Activated gamma-delta T cell treated with Interleukin-2 at 50 U/mL for 16 hours (primary cell): ENCODE measurements at places on chromosomes 16 and 17.

- DNase-seq = no peak
Measured at GRCh38 chr16:9741776-9742175, 440.5 kb downstream of the GRIN2A start.

- DNase-seq = no peak
Measured at GRCh38 chr16:6016530-6017184, 919.1 kb upstream of the EEF2KMT start.

- DNase-seq = no peak
Measured at GRCh38 chr17:70120425-70120824, 45.4 kb downstream of the KCNJ16 start.

DNA sequence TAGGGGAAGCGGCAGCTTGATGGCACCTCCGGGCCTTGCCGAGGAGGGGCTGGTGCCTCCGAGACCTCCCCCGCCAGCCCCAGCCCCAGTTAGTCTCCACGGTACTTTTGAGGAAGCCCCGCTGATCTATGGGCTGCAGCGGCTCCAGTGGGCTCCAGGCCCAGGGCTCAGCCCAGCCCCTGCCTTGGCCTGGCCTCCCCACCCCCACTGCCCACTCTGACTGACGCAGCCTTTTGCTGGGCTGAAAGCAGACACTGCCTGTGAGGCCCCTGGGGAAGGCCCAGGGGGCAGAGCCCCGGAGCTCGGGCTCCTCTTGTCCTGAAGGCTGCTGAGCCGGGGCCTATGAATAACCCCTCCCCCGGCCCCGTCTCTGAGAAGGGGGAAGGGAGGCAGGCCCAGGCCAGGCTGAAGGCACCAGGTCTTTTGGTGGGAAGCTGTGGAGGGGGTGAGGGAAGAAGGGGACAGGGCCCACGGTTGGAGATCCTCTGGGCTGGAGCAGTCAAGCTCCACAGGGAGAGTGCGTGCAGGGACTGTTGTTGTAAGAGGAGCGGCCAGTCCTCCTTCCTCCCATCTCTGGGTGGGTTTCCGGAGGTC is 7.5 kb upstream of the SMTNL2 start:
- DNase-seq = no peak

GRCh38 chr17:62882878-62883277 is 74.8 kb upstream of the MARCHF10 start:
- no peak for DNase-seq

DNA sequence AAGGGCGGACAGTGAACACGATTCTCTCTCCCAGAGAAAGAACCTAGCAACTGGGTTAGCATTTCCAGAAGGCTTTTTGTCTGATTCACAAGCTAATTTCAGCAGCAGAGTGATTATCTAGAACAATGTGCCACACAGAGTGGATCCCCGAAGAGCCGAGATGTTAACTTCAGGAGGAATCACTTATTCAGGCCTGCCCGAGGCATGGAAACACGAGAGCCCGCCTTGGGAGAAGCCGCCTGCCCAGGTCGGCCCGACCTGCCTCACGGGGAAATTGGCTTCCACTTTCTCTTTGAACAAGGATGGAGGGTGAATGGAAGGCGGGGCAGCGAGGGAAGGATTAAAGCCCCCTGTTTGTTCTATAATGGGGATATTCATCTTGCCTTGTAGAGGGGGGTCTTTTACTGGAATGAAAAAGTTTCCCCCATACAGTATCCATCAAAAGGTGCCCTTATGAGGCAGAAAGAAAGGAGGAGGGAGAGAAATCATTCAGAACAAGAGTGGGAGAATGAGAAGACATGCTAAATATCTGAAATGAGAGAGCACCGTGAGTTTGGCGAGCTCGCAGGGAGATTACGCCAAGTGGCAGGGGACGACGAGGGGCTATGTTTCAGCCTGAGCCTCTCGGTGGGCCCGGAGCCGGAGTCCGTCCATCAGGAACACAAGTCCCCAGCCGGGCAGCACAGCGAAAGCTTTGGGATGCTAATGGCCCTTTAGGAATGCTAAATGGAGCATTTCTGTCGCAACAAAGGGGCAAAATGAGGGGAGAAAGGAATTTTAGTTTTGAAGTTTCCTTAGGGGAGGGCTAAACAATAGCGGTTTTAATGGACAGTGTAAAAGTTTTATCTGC is 33.0 kb downstream of the NTN1 start:
- DNase-seq = no peak

DNA sequence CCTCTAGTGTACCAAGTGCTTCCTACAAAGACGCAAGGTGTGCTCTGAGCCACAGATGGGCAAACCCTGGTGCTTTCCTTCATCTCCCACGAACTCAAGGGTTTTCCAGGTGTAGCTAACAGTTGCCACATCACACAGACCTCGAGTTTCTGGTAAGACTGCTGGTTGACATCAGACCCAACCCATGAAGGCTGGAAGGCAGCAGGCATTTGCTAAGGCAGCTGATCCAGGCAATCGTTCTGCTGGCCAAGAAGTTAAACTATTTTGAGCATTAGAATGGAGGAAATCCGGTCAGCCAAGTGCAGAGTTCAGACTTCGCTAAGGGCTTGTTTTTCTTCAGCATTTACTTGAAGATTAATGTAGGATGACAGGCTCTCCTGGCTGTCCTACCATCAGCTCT is 11.5 kb downstream of the HAS3 start:
- DNase-seq = no peak

GRCh38 chr17:77613627-77614026 is 344.9 kb upstream of the TNRC6C start:
- no peak for DNase-seq

GRCh38 chr17:8360260-8360659 is 16.2 kb downstream of the KRABD2 start:
- DNase-seq = no peak

DNA sequence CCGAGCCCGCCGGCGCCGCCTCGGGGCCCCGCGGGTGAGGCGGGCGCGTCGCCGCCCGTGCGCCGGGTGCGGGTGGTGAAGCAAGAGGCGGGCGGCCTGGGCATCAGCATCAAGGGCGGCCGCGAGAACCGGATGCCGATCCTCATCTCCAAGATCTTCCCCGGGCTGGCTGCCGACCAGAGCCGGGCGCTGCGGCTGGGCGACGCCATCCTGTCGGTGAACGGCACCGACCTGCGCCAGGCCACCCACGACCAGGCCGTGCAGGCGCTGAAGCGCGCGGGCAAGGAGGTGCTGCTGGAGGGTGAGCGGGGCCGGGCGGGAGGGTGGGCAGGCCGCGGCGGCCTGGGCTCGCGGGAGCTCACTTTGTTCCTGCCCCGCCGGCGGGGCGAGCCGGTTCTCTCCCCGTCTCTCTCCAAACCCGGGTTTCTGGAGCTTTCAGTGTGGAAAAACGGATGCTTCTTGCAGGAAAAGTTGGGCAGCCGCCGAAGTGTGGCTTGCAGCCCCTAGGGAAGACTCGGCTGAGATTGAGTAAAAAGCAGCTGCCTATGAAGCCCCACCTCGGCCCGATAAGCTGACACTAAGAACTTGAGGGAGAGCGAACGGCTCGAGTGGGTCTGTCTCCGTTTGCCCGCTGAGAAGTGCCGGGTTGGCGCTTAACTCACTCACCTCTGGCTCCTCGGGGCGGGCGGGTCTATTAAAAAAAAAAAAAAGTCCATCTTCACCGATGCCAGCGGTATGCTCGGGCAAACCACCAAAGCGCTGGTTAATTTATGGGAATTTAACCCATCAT is 677 bp downstream of the SNTB2 start:
- peak; percentile 34 for DNase-seq

DNA sequence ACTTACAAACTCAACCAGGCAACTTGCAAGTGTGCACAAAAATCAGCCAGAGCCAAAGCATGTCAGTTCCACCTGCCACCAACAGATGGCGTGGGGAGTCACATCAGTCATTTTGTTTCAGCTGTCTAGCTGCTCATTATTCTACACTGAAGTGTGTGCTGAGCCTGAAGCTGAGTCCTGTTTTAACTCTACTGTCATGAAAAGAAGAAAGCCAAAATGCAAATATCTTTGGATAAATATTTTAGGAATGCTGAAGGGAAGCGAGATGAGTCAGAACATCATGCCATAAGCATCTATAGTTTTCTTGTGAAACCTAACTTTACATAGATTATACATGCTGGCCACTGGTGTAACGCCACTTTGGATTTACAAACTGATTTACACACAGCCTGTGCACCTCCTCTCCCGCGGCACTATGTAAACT is 172.6 kb downstream of the CDK5R1 start:
- peak; percentile 61 for DNase-seq

DNA sequence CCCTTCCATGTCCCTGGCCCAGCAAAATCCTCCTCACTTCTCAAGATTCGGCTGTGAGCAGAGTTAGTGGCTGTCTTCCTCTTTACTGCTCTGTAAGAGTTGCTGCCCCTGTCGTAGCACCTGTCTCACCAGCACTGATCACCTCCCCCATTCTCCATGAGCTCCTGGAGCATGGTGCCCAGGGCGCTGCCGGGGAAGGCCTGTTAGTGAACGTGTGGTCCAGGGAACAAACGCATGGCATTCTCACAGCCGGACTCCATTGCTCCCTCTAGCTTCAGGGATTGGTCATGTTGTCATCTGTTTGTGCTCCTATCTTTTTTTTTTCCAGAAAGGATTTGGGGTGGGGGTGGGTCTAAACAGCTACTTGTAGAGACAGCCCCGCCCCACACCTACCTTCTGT is 141.2 kb downstream of the CMIP start:
- DNase-seq = no peak

GRCh38 chr17:22128723-22129122 is 436.4 kb downstream of the KCNJ18 start:
- no peak for DNase-seq

DNA sequence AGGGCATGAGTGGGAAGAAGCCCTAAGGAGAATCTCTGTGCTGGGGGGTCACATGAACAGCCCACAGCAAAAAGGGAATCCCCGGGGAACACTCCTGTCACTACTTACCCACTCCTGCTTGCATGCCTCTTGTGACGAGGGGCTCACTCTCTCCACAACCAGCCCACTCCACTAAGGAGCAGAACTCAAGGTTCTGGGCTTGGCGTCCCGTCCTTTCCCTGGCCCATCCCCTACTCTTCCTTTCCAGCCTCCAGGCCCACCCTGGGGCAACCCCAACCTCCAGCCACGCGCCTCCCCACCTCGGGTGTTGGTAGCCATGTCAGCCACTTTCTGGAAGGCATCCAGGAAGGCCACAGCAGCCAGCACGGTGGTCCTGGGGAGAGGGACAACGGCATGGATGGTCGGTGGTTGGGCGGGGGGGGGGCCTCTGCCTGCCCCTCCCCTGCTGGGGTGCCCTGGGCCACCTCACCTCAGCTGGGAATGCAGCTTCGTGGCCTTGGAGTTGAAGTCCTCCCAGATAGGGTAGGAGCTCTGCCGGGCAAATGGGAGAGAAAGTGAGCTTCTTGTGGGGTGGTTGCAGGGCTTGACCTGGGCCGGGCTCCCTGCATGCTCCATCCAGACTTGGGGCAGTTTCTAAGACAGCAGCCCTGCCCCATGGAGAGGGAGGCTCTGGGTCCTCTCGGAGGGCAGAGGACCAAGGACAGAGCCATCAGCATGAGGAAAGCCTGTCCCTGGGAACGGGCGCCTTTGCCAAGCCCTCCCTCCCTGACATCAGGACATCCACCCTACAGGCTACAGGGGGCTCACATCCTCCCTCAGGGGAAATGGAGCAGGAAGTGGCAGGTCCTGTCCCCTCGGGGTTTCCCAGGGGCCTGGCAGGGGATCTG is 5.1 kb downstream of the MTSS2 start:
- DNase-seq = no peak

DNA sequence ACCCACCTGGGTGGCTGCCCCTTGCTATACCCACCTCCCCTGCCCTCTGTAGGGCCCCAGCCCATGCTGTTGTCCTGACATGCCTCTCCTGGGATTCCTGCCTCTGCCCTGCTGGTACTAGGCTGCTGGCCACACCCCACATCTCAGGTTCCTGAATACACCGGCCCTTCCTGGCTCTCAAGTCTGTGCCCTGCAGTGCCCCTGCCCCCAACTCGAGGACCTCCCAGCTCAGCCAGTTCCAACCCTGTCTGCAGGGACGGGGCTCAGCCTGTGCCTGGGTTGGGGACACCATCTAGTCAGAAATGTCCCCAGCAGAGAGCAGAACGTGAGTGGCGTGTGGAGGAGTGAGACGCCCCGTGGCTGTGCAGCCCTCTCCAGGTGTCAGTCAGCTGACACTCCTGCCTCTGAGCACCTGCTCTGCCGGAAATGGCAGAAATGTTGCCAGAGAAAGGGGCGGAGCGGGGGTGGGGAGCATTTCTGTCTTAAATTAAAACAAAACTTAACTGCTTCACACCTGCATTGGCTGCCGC is 28.7 kb downstream of the ACSF3 start:
- peak; percentile 75 for DNase-seq

GRCh38 chr17:49694847-49695697 is 12.7 kb downstream of the SLC35B1 start:
- DNase-seq = peak; percentile 75

DNA sequence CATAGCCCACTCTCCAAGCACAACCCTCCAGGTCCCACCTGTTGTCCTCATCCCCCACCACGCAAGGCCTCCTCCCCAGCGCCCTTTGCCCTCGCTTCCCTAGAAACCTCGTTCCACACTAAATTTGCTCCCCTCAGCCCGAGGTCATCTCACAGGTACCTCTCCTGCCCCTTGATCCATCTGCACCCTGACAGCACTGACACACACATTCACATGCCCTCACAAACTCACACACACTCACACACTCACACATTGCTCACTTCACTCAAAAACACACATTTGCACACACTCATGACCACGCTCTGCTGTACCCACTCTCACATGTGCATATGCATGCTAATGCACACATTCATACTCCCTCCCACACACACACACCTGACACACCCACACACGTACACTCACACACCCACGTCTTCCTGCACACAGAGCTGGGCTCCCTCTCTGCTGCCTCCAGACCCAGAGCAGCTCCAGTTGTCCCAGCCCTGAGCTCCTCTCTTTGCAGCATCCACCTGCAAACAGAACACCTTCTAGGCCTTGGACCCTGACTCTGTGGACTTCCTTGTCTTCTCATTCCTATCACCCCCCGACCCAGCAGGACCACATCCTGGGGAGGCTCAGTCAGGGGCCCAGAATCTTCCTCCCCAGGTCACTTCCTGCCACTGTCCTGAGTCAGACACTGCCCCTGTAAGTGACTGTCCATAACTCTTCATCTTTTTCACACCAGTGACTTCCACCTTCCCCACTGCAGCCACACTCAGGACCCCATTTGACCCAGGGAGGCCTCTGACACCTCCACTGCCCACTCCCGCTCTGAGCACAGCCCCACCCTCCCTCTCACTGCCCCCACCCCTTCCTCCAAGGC is 4.9 kb downstream of the ASGR2 start:
- no peak for DNase-seq

DNA sequence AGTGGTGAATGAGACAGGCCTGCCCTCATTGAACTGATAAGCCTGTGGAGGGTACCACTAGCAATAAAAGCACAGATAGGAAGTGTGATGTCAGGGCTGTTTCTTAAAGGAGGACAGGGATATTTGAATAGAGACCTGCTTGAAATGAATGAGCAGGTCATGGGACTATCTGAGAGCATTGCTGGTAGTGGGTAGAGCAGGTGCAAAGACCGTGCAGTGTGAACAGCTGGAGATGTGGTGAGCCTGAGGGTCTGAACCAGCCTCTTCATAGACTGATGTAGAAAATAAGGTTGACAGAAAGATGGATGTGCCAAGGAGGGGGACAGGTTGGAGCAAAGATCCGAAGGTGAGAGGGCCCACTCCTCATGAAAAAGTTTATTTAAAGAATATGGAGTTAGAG is 2.4 kb downstream of the NUP93 start:
- DNase-seq = no peak

GRCh38 chr16:10737068-10737625 is 6.5 kb upstream of the NUBP1 start:
- peak; percentile 66 for DNase-seq

- DNase-seq = no peak
Measured at GRCh38 chr17:49442041-49442440, 27.4 kb upstream of the PHB1 start.
